ENCODE measurements at places on chromosomes 13 and 19. TPM values are rescaled to one million over a fixed set of nuclear protein-coding genes. Genes with fewer than 3 reads are reported as not detected.

- DNase-seq, result no peak
Observed at GRCh38 chr13:113765564-113765910, 6.5 kb downstream of the TMEM255B start.

The DKKL1 gene
- 0.22 TPM for total RNA-seq

The NXNL1 gene
- not detected for total RNA-seq

The ZNF506 gene
- total RNA-seq, result 17.0 TPM

GRCh38 chr13:99471221-99472121, 29.8 kb upstream of the TM9SF2 start:
- DNase-seq, result no peak

DNA sequence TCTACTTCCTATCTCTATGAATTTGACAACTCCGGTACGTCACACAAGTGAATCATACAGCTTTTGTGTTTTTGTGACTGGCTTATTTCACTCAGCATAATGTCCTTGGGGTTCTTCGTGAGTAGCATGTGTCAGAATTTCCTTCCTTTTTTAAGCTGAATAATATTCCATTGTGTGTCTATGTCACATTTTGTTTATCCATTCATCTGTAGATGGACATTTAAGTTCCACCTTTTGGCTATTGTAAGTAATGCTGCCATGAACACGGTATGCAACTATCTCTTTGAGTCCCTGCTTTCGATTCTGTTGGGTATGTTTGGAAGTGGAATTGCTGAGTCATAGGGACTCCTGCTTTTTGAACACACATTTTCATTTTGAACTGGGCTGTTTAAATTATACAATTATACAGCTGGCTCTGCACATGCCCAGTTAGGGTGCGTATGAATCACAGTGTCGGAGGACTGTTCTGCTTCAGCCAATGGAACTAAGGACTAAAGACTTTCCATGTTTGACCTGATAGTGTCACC, 43.0 kb upstream of the C13orf42 start:
- no peak for DNase-seq

The TNNT1 gene
- 117 TPM for total RNA-seq

DNA sequence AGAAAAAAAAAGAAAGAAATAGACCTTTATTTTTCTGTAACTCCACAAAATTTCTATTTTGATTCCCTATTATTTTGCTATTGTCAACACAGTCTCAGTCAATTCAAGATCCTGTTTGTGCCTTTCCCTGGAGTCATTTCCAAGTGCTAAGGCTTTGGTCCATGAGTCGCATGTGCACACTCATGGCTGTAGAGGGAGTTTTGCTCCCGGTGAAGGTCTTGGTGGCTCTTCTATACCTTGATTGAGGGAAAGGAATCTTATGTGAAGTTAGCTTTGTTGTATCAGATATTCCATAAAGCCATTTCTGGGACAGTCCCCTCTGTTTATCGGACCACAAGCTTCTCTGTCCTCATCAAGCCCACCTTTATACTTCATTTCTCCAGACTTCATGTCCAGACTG, 58.7 kb upstream of the ALOX5AP start:
- DNase-seq, result no peak

- DNase-seq, result peak; percentile 43
Observed at GRCh38 chr13:99605420-99606323, 104.4 kb downstream of the TM9SF2 start.

DNA sequence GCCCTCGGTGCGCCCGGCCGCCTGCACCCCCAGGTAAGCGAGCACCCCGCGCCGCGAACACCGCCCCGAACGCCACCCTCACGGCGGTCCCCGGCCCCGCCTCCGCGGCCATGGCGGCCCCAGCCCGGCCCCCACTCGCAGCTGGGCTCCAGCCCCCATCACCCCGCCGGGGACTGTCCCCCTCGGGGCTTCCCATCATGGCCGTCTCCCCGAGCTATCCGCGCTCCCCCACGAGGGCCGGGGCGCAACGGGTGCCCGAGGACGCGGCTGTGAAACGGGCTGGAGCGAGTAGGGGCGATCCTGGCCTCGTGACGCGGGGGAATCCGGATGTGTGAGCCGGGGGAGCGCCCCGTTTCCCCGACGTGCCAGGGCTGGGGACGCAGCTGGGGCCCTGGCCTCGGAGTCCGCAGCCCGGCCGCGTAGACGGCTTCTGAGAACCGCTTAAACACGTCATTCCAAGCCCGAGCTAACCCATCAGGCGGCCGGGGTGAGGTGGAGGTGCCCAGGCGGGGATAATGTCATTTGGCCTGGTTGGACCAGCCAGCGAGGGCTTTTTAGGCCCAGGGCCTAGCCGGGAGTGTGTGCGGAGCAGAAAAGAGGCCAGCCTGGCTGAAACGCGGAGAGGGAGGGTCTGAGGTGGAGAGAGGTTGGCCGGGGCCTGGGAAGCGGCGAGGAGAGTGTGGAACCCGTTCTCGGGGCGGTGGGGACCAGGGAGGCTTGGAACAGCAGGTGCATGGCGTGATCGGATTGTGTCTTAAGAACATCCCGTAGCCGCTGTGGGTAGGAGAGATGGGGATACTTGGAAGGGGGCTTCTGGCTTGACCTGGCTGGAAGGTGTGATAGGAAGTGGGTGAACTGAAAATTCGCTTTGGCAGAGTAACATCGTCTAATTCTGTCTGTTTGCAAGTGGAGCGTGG, 550 bp downstream of the CERS4 start:
- DNase-seq, result peak; percentile 45

DNA sequence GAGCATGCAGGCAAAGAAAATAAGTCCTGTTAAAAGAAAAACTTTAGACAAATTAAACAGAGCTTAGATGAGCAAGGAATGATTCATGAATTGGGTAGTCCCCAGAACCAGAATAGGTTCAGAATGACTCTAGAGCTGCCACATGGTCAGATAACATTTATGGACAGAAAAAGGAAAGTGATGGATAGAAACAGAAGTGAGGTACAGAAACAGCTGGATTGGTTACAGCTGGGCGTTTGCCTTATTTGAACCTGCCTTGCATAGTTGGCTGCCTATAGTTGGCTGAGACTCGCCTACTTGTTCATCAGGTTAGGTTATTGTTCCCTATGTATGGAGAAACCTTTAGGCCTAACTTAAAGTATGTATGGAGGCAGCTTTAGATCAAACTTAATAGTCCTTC, 35.4 kb downstream of the WDFY2 start:
- DNase-seq, result no peak

The FUT1 gene
- total RNA-seq, result 1.8 TPM

GRCh38 chr13:25196971-25197370, 24.9 kb upstream of the AMER2 start:
- no peak for DNase-seq

- DNase-seq, result no peak
Observed at GRCh38 chr19:44598880-44599279, 14.5 kb upstream of the IGSF23 start.

DNA sequence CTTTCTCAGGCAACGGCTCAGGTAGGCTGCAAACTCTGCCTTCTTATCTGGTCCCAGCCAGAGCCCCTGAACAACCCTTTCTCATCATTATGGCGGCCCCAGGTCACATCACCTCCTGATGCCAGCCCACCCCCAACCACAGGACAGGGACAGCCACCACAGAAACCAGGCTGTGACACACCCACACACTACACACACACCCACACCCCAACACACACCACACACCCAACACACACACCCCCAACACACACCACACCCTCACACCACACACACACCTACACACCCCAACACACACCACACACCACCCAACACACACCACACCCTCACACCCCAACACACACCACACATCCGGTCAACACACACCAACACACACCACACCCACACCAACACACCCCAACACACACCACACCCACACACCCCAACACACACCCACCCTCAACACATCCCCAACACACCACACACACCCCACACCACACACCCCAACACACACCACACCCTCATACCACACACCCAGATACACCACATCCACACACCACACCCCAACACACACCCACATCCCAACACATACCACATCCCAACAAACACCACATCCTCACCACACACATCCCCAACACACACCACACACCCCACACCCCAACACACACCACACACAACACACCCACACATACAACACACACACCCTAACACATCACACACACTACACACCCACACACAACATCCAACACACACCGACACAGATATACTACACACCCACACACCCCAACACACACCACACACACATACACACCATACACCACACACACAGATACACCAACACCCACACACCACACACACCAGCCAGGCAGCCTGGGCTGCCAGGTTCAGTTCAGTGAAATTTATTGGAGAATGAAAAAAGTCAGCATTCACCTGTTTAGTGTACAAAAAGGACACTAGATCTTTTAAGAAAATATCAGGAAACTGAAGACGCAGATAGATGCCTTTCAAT, 4.2 kb upstream of the ISYNA1 start:
- DNase-seq, result no peak

DNA sequence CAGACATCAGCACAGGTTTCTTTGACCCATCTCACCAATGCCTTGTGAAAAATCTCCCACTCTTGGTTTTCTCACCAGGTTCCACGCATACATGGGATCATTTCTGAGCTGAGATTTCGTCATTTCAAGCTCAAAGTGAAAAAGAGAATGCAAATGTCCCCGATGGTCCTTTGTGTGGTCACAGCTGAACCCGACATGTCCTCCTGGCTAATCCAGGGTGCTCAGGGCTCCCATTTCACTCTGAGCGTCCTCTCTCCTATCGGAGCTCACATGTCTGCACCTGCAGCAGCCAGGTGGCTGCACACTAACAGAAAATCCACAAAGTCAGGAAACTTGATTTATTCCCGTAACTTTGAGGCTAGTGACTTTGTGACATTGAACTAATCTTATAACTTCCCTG, 9.3 kb upstream of the CEACAM3 start:
- DNase-seq, result no peak

Data from heart right ventricle (tissue), 16 donors.